ENCODE measurements at places on chromosomes 11 and 22. TPM values are rescaled to one million over a fixed set of nuclear protein-coding genes. Genes with fewer than 3 reads are reported as not detected.

Gene APOA5
- not detected for total RNA-seq

Gene FAM111B
- 6.8 TPM for total RNA-seq

Gene TMEM191C
- total RNA-seq = 4.2 TPM

Gene ASCL2
- total RNA-seq = 0.36 TPM

Gene COX8A
- total RNA-seq = 178 TPM

Gene TMEM45B
- total RNA-seq = 0.81 TPM

Gene CAT
- total RNA-seq = 30.5 TPM

Gene NRGN
- total RNA-seq = 2.7 TPM

Gene DNAJC4
- 43.6 TPM for total RNA-seq

Gene ESAM
- total RNA-seq = 0.85 TPM

Gene RIMBP3C
- total RNA-seq = 0.31 TPM

Gene C11orf54
- total RNA-seq = 34.5 TPM

Gene KCNK4
- 0.58 TPM for total RNA-seq

Gene MS4A6A
- total RNA-seq = not detected

Gene APOA4
- total RNA-seq = not detected

Measured in mesothelial cell of epicardium (in vitro differentiated cells).